H9 (cell line): ENCODE measurements at places on chromosomes 3 and 15.

DNA sequence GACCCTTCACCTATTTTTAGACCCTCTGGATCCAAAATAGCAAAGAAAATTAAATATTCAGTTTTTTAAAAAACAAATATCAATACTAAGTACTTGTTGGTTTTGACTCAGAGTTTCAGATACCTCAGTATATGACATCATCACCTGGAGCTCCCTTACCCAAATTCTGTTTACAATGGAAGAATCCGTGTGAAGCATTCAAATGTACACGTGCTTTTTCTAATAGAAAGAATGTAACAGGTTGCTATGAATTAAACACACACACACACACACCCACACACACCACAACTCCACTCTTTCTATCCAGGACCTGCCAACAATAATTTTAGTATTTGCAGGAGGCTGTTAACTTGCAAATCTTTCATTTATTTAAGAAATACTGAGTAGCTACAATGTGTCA is 221.8 kb downstream of the THRB start:
- no peaks in the 10 kb centered on the region for H3K36me3 ChIP-seq
- no peaks in the 10 kb centered on the region for H3K27me3 ChIP-seq
- no peaks in the 10 kb centered on the region for H3K4me1 ChIP-seq

- DNase-seq = no peak
- no peaks in the 10 kb centered on the region for H3K27me3 ChIP-seq
- no peak overlapping the region for H3K4me3 ChIP-seq
- H3K27ac ChIP-seq = no peak overlapping the region
- no peaks in the 10 kb centered on the region for H3K36me3 ChIP-seq
- H3K4me1 ChIP-seq = no peaks in the 10 kb centered on the region
Observed at GRCh38 chr3:130084436-130084980, 2.9 kb downstream of the ALG1L2 start.

- no peak overlapping the region for H3K27ac ChIP-seq
- no peaks in the 10 kb centered on the region for H3K36me3 ChIP-seq
- peaks cover 8% of the 10 kb centered on the region; the same call in 1 of the 2 replicates for H3K4me1 ChIP-seq
- no peaks in the 10 kb centered on the region for H3K27me3 ChIP-seq
- H3K4me3 ChIP-seq = no peak overlapping the region
- no peak for DNase-seq
Observed at GRCh38 chr3:130850843-130851242, 43.0 kb upstream of the ATP2C1 start.

- H3K27ac ChIP-seq = no peak overlapping the region
- H3K36me3 ChIP-seq = no peaks in the 10 kb centered on the region
- H3K4me3 ChIP-seq = no peak overlapping the region
- no peaks in the 10 kb centered on the region for H3K4me1 ChIP-seq
- no peak for DNase-seq
- no peaks in the 10 kb centered on the region for H3K27me3 ChIP-seq
Observed at GRCh38 chr3:189513281-189514117, 117.7 kb upstream of the TP63 start.

DNA sequence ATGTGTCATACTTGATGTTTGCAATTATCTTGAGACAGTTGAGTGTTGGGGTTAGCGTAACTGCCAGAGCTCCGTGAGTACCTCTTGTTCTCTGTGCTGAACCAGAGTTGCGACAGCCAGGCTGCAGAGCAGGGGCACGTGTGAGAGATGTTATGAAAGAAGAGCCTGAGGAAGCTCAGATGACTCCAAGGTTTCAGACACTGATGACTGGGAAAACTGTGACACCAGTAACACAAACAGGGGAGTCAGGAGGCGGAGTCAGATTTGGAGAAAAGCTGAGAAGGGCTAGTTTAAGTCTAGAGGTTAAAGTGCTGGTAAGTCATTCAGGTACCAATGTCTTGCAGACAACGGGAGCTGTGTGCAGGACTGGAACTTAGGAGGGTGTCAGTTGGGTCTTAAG is 45.0 kb downstream of the BLM start:
- H3K27me3 ChIP-seq = no peaks in the 10 kb centered on the region
- no peak overlapping the region for H3K4me3 ChIP-seq
- no peak overlapping the region for H3K27ac ChIP-seq
- DNase-seq = no peak
- peaks cover 38% of the 10 kb centered on the region for H3K36me3 ChIP-seq

DNA sequence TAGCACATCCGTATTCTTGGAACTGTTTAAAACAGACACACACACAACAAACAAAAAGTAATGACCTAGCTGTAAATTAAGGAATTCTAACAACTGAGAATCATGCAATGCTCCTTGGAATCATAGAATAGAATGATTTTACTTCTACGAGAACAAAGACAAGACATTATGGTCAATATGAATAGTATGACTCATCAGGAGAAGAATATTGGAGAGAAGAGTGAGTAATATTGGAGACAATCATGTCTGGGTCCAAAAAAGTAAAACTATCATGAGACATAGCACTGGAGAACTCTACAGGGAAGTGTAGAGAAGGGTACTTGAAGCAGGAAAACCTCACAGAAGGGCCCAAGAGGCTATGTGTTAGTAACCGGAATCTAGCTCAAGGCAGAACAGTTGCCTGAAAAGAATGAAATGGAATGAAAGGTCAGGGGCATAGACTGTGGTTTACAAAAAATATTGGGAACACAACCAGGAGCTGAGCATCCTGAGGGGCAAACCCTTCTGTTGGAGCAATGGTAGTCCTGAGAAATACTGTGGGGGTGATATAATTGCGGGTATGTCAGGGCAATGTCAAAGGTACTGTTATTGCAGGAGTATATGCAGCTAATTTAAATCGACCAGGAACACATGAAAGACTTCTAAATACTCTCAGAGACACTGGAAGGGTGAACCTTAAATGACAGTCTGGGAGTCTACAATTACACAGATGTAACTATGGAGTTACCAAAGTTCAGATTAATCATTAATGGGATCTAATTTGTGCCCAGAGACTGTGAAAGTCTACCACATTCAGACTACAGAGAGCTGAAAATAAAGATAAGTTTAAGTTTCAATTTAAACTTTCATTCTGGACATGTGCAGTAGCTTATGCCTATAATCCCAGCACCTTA is 201.2 kb downstream of the BCHE start:
- H3K27ac ChIP-seq = no peak overlapping the region
- no peak overlapping the region for H3K4me3 ChIP-seq
- H3K27me3 ChIP-seq = no peaks in the 10 kb centered on the region
- H3K4me1 ChIP-seq = no peaks in the 10 kb centered on the region
- peaks cover 2% of the 10 kb centered on the region; the same call in 1 of the 3 replicates for H3K36me3 ChIP-seq
- DNase-seq = no peak

- no peaks in the 10 kb centered on the region for H3K4me1 ChIP-seq
- DNase-seq = no peak
- H3K4me3 ChIP-seq = no peak overlapping the region
- H3K27me3 ChIP-seq = no peaks in the 10 kb centered on the region
- peaks cover 8% of the 10 kb centered on the region; the same call in 2 of the 3 replicates for H3K36me3 ChIP-seq
Observed at GRCh38 chr15:90807786-90808086, 60.7 kb upstream of the FURIN start.

- no peaks in the 10 kb centered on the region for H3K27me3 ChIP-seq
- no peak for DNase-seq
- H3K4me1 ChIP-seq = no peaks in the 10 kb centered on the region
- no peak overlapping the region for H3K4me3 ChIP-seq
Observed at GRCh38 chr15:38847666-38848065, 283.1 kb upstream of the RASGRP1 start.

DNA sequence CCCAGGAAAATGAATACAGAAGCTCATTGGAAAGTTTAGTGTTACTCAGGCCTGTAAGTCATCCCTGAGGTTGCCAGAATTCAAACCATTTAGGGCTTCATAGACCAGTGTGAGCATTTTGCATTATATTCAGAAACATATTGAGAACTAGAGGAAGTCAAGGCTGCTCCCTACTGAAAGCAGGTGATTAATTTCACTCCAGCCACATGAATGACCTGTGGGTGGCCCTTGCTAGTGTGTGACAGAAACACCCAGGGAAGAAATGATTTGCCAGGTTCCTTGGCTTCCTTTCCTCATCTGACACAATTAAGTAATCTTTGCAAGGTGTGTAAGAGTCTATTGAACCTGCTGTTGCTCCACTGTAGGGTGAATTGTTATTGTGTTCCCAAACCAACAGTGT is 61.8 kb downstream of the GAP43 start:
- H3K27me3 ChIP-seq = no peaks in the 10 kb centered on the region

GRCh38 chr15:56411122-56411749 is 46.0 kb downstream of the TEX9 start:
- H3K36me3 ChIP-seq = peaks cover 6% of the 10 kb centered on the region
- no peak overlapping the region for H3K27ac ChIP-seq
- no peaks in the 10 kb centered on the region for H3K4me1 ChIP-seq
- no peaks in the 10 kb centered on the region for H3K27me3 ChIP-seq
- H3K4me3 ChIP-seq = no peak overlapping the region

DNA sequence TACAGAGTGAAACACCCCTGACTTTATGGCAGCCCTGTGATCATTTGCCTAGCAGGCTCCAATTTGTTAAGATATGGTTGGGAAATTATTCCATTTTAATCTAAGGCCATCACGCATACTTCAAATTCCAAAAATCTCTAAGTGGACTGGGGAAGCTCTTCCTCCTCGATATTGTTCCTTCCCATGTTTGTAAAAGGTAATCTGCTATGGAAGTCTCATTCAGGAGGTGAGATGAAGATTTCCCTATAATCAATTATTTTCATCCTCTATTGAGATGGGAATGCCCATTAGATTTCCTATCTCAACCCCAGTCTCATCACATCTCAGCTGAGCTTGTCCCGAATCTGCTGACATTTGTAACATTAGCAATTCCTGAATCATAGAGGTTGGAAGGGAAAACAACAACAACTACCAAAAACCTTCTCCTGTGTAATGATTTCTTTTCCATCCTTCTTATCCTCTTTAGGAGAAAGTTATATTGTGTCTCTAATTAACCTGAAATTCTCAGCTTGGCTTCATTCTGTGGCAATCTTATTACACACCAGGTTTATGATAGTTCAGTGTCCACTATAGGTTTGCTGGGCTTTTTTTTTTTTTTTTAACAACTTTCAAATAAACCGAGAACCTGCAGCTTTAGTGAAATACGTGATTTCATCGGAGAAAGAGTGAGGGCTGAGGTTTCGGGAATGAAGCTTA is 2.2 kb upstream of the NR2F2 start:
- H3K27me3 ChIP-seq = peaks cover 82% of the 10 kb centered on the region
- H3K36me3 ChIP-seq = no peaks in the 10 kb centered on the region
- H3K4me1 ChIP-seq = peaks cover 3% of the 10 kb centered on the region; the same call in 1 of the 2 replicates
- DNase-seq = no peak
- no peak overlapping the region for H3K4me3 ChIP-seq
- H3K27ac ChIP-seq = no peak overlapping the region

DNA sequence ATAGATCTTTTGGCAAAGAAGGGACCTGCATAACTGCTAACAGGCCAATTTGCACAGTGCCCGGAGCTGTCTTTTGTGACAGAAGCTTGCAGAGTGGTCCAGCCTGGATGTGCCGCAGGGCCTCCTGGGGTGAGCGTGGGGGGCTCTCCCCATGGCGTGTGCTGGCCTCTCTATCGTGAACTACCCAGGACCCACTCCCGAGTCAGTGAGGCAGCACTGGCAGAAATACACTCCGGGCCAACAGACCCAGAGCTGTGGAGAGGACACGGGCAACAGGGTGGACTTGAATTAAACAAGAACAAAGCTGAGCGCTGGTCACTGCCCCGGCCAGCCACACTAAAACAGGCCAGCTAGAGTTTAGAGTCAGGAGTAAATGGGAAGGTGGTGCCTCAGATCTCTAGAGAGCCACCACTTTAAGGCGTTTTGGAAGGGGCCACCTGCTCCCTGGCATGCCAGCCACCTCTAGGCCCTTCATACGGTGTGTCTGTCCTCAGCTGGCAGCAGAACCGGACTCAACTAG is 152.1 kb downstream of the KLF13 start:
- no peak overlapping the region for H3K4me3 ChIP-seq
- no peak overlapping the region for H3K27ac ChIP-seq
- no peaks in the 10 kb centered on the region for H3K4me1 ChIP-seq
- peaks cover 2% of the 10 kb centered on the region; the same call in 1 of the 3 replicates for H3K36me3 ChIP-seq
- H3K27me3 ChIP-seq = peaks cover 13% of the 10 kb centered on the region

DNA sequence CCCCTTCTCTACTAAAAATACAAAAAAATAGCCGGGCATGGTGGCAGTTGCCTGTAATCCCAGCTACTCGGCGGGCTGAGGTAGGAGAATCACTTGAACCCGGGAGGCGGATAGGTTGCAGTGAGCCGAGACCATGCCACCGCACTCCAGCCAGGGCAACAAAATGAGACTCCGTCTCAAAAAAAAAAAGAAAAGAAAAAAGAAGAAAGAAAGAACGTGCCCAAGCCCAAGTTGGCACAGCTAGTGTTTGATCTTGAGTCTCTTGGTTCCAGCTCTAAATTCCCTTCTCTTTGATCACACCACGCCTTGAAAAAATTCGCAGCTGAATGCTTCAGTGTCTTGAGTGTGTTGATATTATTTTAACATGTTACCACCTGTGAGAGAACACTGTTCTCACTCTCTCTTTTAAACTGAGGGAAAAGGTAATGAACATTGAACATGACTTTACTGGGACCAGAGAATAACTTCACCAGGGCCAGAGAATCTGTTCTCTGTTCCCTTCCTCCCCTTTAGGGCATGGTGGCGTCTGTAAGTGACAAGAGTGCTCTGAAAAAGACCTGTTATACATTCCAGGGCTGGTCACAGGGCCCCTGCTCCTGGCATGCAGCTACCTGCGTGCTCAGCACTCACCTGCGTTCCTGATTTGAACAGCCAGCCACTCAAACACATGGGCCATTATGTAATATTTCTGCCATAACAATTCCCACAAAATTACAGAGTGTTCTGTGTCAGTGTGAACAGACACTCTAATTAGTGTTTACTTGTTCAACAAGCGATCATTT is 19.0 kb downstream of the SLCO3A1 start:
- no peaks in the 10 kb centered on the region for H3K27me3 ChIP-seq
- H3K4me3 ChIP-seq = no peak overlapping the region
- H3K27ac ChIP-seq = no peak overlapping the region

DNA sequence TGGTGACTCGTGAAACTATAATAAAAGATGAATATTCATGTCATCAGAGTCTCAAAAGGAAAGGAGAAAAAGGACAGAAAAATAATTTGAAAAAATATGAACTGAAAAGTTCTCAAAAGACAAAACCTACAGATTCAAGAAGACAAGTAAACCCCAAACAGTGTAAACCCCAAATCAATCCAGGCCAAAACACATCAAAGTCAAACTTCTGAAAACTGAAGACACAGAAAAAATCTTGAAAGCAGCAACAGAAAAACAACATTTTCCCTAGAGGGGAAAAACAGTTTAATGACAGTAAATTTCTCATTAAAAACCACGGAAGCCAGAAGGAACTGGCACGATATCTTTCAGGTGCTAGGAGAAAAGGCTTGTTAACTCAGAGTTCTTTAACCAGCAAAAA is 143.8 kb downstream of the PEAK1 start:
- no peak overlapping the region for H3K27ac ChIP-seq
- peaks cover 9% of the 10 kb centered on the region for H3K36me3 ChIP-seq
- H3K4me3 ChIP-seq = no peak overlapping the region
- no peaks in the 10 kb centered on the region for H3K27me3 ChIP-seq
- DNase-seq = no peak
- H3K4me1 ChIP-seq = no peaks in the 10 kb centered on the region

- no peaks in the 10 kb centered on the region for H3K27me3 ChIP-seq
- H3K27ac ChIP-seq = no peak overlapping the region
- no peak overlapping the region for H3K4me3 ChIP-seq
- no peaks in the 10 kb centered on the region for H3K4me1 ChIP-seq
- H3K36me3 ChIP-seq = no peaks in the 10 kb centered on the region
- no peak for DNase-seq
Observed at GRCh38 chr3:67489816-67490215, 164.6 kb downstream of the SUCLG2 start.
